A673 (cell line): ENCODE measurements at places on chromosomes 7 and 10.

DNA sequence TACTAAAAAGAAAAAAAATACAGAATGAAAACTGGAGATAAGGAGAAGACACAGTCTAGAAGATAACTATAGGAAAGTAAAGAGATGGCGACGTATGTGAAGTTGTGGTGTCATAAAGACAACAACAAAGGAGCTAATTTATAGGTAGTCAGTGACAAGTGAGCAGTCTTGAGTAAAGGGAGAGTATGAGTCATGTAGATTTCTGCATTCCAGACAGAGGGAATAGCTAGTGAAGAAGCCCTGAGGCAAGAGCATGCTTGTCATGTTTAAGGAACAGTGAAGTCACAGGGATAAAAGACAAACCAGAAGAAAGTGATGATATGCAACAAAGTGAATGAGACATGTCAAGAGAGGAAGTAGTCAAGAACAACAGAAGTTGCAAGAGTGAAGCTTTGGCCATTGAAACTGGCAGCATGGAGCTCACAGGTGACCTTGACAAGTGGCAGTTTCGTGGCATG is 2.3 kb upstream of the MIOS start:
- peak; percentile 49 for DNase-seq

- DNase-seq: no peak
These were observed 27.5 kb upstream of the CDK13 start for GRCh38 chr7:39922580-39922979.

- no peak for DNase-seq
These were observed 71.4 kb downstream of the KCNMA1 start for GRCh38 chr10:77566236-77566635.

DNA sequence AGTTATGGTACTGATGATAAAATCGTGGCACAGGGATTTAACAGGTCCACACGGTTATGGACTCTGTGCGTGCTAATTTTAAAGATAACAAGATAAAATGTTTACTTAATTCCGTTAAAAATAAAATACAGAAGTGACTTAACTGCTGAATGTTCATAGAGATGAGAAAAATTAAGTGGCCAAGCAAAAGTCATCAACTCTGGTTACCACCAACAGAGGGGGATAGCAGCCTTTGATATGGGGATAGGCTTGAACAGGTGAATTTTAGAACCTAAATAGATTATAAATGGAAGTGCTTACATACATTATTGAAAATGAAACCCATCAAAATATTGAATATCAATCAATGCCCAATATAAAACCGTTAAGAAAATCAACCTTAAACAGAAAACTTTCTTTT is 245.0 kb downstream of the WDR37 start:
- no peak for DNase-seq

DNA sequence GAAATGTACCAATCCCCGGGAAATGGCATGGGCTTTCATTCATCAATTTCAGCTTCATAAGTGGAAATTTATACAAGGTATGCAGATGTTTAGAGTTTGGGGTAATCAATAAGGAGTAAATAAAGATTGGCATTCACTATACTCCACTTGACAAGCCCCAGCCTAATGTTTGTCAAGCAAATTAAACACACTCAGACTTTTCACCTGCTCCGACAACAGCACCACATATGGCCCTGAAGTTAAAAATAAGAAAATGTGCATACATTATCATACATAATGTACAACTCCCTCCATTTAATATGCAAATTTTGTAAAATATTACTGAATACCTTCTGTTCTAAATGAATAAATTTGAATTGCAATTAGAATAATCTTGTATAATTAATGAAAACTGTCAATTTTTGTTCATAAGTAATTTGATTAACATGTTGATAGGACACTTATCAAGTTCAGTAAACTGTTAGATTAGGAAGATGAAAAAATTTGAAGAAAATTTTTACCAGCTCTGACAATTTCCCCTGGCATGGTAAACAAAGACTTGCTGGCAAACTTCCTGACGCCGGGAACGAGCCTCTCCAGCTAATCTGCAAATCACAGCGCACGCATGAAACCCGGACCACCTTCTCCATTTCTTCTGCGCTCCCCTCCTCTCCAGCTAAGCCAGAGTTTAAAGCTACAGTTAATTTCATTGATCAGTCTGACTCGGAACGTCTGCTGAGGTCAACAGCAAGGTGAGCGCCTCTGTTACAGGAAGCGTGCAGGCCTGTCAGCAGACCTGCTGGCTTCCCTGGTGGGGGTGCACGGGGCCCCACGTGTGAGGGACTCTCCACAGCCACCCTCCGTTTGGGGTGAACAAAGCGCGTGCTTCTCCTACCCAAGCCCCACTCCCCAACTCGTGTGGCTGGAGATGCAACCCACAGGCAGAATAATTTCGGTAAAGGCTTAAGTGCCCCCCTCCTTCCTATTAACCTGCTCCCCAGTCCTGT is 70.7 kb downstream of the EBF3 start:
- no peak for DNase-seq

DNA sequence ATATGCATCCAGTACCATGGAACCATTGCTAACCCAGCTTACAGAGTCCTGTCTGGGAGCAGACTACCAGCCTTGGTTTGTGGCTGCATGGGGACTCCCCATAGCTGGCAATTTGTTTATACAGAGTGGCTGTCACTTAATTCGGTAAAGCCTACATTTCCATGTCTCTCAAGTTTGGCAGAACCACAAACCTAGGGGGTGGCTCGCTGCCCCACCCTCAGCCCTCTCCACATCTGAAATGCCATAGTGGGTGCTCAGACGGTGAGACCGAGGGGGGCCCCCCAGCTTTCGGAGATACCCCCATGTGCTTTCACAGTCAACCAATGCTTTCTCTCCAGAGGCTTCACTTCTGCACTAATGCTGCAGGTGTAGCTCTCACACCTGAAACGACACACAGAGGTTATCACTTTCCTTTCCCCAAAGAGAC is 75.5 kb upstream of the KAT6B start:
- DNase-seq: no peak
